ENCODE measurements at places on chromosomes 16 and 17.

DNA sequence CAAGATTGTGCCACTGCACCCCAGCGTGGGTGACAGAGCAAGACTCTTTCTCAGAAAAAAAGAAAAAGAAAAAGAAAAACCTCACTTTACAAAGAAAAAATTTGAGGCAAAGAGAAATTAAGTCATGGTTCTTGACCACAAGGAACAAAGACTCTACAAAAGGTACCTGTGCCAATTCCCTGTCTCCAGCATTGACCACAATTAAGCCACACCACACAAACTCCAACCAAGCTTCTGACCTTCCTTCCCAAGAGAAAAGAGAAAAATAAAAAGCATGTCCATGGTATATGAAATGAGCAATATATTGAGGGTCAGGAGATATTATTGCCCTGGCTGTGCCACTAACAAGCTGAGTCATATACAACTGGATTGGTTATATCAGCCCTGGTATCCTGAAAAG, 146.3 kb upstream of the NOG start:
- DNase-seq, result no peak

GRCh38 chr17:44556832-44557606, at the start of gene FZD2:
FZD2 (plus strand) TSS chr17:44557484; CDS start chr17:44557689, 205 bp downstream.
- DNase-seq, result peak; percentile 54

GRCh38 chr17:13429201-13429600, 172.5 kb downstream of the HS3ST3A1 start:
- DNase-seq, result no peak

DNA sequence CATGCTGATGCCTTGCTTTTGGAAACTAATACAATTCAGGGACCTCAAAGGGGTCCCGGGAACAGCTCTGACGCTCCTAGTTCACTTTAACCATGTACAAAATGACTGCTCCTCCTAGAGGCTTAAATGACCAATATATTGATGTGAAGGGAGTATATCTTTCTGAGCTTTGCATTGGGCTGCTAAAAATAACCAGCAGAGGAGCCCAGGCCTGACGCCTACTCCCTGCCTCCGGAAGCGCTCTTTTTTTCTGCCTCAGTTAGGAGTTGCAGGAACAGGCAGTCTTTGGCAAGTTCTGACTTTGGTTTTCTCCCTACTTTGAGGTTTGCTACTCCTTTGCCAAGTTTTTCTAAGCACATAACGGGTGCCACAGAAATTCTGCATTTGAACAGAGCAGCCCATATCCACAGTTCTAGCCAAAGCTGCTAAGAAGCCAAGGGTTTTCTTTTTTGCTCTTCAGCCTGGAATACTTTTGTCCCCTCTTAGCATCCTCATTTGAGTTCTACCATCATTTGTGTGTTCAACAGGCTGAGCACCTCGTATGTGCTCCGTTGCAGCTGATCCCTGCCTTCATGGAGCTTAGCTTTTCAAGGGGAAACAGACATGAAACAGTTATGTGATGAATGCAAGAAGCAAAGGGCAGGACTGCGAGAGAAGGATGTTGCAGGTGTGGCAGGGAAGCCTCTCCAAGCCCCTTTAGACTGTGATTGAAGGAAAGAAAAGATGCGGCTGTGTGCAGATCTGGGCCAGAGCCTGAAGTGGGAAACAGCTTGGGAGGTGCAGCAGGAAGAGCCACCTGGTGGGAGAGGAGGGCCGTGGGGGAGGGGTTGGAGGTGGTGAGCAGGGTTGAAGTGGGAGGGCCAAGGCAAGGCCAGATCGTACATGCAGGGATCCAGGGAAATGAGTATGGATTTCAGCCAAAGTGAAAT, 2.8 kb upstream of the NAGPA start:
- no peak for DNase-seq

GRCh38 chr17:72342627-72343527, 222.1 kb downstream of the SOX9 start:
- peak; percentile 72 for DNase-seq

DNA sequence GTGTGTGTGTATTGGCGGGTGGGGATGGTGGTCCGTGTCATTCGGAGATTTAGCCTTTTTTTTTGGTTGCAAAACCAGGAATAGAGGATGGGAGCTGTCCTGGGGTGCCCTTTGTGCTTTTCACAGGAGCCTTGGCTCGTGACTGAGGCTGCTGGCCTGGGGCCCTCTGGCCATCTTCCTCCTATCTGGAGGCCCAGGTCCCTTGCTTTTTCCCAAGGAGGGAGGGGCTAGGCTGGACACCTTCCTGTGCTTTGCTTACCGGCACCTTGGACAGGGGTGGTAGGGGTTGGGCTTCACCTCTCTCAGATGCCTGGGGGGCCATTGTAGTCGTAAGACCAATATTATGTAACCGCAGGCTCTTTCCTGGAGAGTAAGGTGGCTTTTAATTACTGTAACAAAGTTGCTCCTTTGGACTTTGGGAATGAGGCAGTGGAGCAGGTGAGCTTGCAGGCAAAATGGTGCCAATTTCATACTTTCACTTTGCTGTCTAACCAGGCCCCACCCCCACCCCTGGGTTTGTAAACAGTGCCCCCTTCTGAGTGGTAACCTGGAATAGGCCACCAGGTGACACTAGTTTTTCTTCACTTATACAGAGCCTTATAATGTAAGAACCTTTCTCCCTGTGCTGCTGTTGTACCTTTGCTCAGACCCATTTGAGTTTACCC, 1.2 kb downstream of the DYNLL2 start:
- peak; percentile 23 for DNase-seq

DNA sequence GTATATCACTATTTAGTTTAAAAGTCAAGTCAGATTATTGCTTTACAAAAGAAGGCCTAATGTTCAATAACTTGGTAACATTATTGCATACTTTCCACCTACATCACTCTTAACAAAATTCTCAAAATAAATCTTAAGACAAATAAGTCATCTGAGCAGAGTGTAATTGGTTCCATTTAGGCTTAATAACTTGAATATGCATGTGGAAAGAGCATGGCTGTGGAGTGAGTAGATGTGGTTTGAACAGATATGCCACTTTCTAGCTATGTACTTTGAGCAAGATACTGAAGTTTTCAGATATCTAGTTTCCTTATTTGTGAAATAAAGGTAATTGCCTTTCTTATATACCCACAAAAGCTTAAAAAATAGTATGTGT, 6.7 kb upstream of the EVI2A start:
- DNase-seq, result no peak

- no peak for DNase-seq
Observed at GRCh38 chr17:4583782-4584100, 588 bp upstream of the SMTNL2 start.

GRCh38 chr17:81923302-81924260, 4.0 kb downstream of the MAFG start:
- DNase-seq, result no peak

DNA sequence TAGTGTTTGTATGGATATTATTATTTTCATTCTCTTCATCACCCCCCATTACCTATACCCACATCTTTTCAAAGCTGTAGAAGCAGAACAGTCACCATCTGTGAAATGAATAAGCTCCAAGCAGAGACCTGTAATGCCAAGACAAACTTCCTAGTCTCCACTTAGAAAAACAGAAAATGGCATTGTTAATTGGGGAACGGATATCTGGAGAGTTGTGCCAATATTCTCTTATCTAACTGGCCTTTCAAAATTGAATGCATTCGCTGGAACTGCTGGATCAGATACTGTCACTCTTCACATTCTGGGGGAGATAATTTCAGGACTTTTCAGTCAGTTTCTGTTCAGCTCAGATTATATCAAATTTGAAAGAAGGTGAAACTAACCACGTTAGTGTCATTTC, 464.4 kb upstream of the GOT2 start:
- no peak for DNase-seq

GRCh38 chr17:7849751-7850504, 4.9 kb upstream of the TMEM88 start:
- DNase-seq, result no peak

- no peak for DNase-seq
Observed at GRCh38 chr17:77058016-77058415, 82.8 kb upstream of the SEC14L1 start.

- DNase-seq, result no peak
Observed at GRCh38 chr17:6437466-6437865, 2.5 kb upstream of the AIPL1 start.

Measured in anterior cingulate cortex (tissue), 58 donors.